ENCODE measurements at places on chromosomes 11 and 22. TPM values are rescaled to one million over a fixed set of nuclear protein-coding genes. Genes with fewer than 3 reads are reported as not detected.

CCND1 gene
- 482 TPM for total RNA-seq

APOA5 gene
- not detected for total RNA-seq

CARD18 gene
- total RNA-seq = not detected

SHISA8 gene
- not detected for total RNA-seq

TEX54 gene
- total RNA-seq = not detected

B4GALNT4 gene
- total RNA-seq = 64.6 TPM

TSSK2 gene
- not detected for total RNA-seq
